ENCODE measurements at places on chromosomes 5 and 9.

DNA sequence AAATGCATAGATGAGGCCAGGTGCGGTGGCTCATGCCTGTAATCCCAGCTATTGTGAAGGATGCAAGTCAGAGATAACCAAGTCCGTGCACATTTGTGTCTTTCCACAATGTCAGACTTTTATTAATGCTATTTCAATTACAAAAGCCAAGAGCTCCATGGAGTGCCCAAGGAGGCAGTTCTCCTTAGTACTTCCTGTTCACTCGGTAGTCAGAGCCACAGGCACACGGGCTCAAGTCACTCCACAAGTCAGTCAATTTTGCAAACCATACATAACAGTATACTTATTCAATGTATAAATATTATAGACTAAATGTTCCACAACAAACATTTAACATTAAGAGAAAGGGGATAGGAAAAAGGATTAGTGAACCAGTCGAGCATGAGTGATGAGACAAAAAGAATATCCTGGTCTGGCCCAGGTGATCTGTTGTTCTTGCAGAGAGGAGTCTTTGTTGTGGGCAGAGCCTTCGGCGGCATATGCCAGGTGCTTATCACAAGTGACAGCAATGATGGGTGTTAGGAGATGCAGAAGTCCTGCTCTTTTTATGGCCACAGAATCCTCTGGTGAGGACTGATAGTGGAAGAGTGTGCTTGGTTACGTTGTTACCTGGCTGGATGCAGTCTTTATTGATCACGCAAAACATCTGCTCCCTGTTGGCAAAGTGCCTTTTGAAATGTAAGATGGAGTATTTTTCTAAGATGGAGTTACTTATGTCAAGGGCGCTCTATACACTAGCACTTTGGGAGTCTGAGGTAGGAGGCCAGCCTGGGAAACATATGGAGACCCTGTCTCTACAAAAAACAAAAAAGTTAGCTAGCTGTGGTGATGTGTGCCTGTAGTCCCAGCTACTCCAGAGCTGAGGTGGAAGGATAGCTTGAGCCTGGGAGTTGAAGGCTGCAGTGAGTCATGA lies 167.0 kb upstream of the FBXL17 start:
- DNase-seq = no peak

GRCh38 chr9:109289186-109289585 lies 31.7 kb downstream of the EPB41L4B start:
- DNase-seq = no peak

DNA sequence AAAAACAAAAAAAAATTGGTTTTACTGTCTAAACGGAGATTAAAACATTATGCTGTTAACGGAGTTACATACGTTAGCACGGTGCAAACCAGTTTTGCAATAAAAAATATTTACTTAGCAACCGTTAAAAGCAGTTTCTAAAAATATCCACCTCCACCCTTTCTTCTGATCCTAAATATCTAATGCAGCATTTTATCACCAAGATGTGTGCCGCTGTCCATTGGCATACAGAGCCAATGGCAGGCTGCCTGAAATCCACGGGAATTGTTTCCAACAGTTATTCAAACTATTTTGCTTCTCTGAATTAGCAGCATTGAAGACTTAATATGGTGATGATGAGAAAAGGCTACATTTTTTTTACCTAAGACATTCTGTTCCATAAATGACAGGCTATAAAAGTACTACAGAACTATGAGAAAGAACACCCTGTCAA lies 61.6 kb downstream of the CSNK1A1 start:
- DNase-seq = no peak

- no peak for DNase-seq
These were observed 87.4 kb downstream of the PAX5 start for GRCh38 chr9:36946653-36947052.

DNA sequence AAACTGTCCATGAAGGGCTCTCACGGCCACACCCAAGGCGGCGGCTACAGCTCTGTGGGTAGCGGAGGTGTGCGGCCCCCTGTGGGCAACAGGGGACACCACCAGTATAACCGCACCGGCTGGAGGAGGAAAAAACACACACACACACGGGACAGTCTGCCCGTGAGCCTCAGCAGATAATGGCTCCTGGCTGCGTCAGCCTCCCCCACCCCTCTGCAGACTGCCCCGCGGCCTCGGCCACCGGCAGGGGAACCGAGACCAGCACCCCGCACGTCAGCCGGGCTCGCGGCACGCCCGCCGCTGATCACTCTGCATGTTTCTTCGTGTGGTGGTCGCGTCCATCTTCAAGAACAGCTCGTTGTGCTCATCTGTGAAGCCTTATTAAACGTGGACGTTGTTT lies 41.5 kb downstream of the TENT4A start:
- DNase-seq = no peak

DNA sequence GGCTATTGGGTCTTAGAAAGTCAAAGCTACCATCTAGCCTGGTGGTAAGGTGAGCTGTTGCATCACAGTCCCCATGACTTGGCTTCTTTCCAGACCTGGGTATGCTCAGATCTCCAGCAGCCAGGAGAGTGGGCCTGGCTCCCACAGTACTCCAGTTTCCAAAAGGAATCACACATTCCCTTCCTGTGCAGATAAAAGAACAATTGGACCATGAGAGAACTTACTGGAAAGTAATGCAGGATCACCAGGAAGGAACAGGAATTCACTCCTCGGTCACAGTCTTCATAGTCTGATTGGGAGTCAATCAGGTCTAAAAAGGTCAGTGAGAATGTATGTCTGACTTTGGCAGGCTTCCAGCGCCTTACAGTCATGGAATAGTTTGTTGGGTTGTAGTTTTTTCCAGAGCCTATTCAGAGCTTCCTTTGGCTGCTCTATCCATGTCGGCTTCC lies 47.8 kb upstream of the CD180 start:
- no peak for DNase-seq

GRCh38 chr5:170540271-170540670 lies 36.5 kb downstream of the KCNIP1 start:
- no peak for DNase-seq

GRCh38 chr9:78601957-78602565 lies 305.1 kb downstream of the PSAT1 start:
- no peak for DNase-seq

DNA sequence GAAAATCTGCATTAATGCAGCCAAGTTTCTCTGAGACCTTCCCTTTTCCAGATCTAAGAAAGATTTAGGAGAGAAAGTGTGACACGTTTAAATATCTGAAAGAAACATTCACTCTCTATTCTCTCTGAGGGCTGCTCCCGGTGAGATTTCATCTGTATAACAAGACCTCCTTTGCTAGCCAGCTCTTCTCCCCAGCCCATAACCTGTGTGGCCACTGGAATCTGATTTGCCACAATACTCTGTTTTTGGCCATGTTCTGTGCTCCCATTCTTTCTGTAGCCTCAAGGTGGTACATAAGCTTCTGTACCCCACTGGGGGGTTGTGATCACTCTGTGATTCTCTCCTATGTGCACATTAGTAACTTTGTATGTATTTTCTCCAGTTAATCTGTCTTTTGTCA lies 291.0 kb upstream of the SEMA6A start:
- DNase-seq = no peak

GRCh38 chr5:103031607-103032006 lies 88.3 kb downstream of the GIN1 start:
- DNase-seq = no peak

DNA sequence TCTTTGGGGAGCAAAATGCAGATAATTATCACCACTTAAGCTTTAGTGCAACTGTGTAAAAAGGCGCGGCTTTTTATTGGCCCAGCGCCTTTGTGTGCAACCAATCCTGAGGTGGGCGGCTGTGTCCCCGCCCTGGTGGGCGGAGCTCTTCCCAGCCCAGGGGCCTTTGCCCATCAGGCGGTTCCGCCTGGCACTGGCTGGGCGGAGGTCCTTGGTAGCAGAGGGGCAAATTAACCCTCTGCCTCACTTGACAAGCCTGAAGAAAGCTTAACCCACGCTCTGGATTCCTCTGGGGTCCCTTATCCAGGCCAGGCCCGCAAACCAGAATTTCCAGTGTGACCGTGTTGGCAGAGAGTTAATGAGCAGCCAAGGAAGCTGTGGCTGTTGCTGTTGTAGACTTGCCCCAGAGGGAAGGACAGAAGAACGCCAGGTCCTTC lies 12.8 kb upstream of the NIPAL4 start:
- DNase-seq = no peak

DNA sequence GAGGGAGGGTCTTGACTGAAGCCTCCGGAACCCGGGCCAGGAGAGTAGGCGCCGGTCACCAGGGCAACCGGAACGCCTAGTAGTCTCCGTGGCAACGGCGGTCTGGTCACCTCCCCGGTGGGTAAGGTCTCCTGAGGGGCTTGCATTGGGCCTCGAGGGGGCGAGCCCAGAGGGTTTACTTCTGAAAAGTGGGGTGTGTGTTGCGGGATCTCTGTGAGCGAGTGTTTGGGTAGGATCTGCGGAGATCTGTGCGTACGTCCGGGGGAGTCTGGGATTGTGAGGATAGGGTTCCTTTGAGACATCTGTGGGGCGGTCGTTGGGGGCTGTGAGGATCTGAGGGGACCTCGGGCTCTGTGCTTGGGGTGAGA lies at the start of gene FAM221B:
Gene FAM221B (minus strand): TSS at position 17 of the 368 bp plus-strand sequence. CDS start 2,571 bp downstream, outside the sequence.
- DNase-seq = no peak

GRCh38 chr9:124291801-124292396 lies 34.1 kb downstream of the NEK6 start:
- DNase-seq = no peak

DNA sequence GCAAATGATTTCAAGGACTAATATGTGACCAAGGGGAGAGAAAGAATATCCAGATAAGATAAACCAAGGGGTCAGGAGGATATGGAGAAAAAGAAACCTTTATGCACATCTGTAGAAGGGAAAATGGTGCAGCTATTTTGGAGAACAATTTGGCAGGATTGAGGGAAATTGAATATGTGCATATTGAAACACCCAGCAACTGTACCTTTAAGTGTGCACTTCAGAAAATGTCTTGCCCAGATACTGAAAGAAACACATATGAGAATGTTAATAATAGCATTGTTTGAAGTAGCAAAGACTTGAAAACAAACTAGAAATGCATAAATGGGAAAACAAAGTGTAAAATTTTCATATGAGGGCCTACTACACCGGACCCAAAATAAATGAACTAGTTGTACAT lies 599.6 kb downstream of the PSAT1 start:
- DNase-seq = no peak

All from stimulated activated CD8-positive, alpha-beta memory T cell treated with anti-CD3 and anti-CD28 coated beads, Interleukin-2, amount 100 ng/mL, for 1 hour (primary cell).